ENCODE measurements at places on chromosomes 6 and 20.

DNA sequence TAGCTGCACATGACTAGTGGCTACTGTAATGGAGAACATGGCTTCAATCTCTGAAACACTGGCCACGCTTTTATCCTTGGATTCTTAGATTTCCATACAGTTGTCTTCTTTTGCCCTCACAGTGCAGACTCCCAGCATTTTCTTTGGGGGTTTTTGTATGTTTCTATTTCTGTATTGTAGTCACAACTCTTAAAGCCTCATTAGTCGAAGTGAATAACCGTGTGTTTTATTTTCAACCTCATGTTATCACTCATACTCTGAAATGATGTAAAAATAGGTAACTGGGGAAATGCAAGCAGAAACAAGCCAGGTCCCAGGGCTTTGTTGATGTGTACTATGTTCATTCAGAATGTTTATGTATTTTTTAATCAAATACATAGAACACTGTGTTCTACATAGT, 162.9 kb downstream of the JARID2 start:
- DNase-seq: no peak

- no peak for DNase-seq
Measured at GRCh38 chr20:51027035-51027795, 4.3 kb upstream of the KCNG1 start.

DNA sequence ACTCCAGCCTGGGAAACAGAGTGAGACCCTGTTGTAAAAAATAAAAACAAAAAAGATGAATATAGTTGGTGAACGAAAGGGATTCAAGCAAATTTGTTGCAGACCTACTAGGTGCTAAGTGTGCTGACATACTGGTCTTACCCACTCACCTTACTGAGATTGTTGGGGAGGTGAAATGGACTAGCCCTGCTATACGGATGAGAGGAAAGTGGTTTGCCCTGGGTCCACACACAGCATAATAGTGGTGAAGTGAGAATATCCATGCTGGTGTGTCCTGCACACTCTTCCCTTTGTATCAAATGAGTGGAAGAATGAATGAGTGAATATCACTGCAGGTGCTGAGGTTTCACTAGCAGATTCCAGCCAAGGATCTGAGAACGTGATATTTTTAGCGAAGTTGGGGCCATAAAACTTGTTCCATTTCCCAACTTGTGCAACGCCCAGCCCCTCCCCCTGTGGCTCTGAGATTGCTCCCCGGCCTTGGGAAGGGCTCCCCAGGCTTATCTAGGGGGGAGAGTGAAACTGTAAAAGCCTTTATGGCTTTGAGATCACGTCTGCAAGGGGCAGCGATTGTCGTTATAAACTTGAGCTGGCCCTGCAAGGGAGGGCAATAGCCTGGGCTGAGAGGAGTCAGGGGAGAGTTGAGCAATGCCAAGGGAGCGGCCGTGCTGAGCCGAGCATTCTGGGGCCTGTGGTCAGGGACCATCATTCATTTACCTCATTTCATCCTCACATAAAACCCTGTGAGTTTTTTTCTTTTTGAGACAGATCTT, 33.2 kb upstream of the TTPAL start:
- DNase-seq: no peak

- no peak for DNase-seq
Measured at GRCh38 chr6:168179133-168179532, 100.1 kb upstream of the FRMD1 start.

DNA sequence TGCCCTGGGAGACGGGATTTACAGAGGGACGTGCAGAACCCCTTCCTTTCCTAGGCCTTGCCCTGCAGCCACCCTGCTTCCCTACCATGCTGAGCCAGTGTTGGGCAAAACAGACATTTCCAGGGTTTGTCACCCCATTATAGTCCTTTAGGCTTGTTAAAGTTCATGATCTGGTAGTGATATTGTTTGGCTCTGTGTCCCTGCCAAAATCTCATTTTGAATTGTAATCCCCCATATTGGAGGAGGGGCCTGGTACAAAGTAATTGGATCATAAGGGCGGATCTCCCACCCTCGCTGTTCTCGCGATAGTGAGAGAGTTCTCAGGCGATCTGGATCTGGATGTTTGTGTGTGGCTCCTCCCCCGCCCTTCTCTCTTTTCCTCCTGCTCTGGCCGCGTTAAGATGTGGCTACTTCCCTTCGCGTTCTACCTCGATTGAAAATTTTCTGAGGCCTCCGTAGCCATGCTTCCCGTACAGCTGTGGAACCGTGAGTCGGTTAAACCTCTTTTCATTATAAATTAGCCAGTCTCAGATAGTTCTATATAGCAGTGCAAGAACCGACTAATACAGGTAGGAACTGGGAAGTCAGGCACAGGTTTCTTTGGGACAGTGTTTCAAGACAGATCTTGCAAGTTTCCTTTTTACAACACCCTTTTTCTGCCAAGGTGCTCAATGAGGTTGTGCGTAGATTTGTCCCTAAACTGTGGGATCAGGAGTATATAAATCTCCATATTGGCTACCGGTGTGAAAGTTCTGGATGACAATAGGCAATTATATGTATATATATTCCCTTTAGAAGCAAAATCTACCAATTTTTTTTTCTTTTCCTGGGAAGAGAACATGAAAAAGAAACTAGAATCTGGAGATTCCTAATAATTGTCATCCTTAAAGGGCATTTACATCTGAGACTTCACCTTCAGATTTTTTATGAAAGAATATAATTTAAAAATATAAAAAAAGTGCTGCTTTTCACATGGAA, 152.1 kb downstream of the SAMD5 start:
- no peak for DNase-seq

DNA sequence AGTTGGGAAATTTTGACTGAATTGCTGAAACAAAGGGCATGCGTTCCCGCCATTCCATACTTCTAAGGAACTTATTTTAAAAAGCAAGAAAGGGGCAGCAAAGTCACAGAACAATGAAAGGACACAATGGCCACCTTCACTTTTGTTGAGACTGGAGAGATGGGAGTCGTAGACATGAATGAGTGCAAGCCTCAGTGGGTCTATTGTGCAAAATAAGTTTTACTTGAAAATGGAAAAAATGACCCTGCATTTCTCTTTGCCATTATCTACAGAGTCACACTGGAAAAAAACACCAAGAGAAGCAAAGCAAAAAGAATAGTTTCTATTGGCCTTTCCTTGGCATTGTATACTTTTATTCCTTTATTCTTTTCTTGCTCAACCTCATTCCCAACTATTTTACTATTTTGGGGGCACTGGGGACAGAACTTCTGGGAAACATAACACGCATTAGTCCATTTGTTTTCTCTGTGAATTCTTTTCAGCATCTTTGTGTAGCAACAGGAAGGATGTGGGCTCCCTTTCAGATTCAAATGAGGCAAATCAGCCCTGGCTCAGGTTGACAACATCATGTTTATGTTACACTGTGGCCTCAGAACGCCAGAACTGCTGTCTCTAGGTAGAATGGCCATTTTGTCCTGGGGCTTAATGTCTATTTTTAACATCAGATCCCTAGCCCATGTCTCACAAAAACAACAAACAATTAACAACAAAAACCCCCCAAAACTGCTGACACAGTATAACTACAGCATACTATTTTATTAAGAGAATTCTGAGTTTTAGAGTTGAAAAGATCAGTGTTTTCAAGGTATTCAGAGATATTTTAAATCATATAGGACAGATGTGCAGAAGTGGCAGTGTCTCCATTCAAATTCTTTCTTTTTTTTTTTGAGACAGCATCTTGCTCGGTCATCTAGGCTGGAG, 122.2 kb downstream of the FYN start:
- no peak for DNase-seq

DNA sequence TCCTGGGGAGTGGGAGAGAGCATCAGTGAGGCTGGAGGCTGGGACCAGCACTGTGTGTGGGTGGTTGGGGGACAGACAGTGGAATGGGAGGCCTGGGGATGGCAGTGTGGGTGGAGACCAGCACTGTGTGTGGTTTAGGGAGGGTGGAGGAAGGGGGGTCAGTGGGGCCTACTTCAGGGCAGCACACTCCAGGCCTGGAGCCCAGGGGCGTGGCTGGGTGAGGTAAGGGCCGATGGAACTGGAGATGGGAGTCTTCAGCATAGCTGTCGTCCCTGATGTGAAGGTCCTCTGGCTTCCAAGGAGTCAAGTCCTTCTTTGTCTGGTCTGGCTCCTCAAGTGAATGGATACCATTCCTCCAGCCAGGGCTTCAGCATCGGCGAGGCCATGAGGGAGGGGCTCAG, 18.6 kb downstream of the KCNK17 start:
- DNase-seq: no peak

GRCh38 chr20:5949943-5950270, 426 bp downstream of the TRMT6 start:
- no peak for DNase-seq

DNA sequence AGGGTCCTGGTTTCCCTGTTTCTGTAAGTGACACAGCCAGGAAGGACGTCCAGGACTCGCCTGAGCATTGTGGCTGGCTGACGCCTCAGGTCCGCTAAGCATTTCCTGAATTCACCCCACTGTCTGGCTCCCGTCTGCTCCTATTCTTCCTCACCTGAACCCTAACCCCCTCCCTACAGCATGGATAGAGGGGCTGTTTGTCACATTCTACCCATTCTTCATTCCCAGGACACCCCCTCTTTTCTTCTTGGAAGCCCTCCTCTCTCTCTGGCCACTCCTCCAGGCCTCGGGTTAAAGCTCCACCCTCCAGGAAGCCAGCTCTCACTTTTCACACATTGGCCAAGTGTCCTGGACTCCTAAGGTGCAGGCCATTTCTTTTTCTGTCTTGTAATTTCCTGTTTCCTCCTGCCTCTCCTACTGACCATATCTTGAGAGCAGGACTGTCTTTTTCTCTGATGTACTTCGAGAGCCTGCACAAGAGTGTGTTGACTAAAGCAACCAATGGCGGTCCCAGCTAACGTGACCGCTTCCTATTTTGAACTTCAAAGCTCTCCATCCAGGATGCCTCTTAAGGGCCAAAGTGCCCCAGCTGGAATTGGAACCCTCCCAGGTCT, 24.2 kb upstream of the MYMX start:
- DNase-seq: no peak

DNA sequence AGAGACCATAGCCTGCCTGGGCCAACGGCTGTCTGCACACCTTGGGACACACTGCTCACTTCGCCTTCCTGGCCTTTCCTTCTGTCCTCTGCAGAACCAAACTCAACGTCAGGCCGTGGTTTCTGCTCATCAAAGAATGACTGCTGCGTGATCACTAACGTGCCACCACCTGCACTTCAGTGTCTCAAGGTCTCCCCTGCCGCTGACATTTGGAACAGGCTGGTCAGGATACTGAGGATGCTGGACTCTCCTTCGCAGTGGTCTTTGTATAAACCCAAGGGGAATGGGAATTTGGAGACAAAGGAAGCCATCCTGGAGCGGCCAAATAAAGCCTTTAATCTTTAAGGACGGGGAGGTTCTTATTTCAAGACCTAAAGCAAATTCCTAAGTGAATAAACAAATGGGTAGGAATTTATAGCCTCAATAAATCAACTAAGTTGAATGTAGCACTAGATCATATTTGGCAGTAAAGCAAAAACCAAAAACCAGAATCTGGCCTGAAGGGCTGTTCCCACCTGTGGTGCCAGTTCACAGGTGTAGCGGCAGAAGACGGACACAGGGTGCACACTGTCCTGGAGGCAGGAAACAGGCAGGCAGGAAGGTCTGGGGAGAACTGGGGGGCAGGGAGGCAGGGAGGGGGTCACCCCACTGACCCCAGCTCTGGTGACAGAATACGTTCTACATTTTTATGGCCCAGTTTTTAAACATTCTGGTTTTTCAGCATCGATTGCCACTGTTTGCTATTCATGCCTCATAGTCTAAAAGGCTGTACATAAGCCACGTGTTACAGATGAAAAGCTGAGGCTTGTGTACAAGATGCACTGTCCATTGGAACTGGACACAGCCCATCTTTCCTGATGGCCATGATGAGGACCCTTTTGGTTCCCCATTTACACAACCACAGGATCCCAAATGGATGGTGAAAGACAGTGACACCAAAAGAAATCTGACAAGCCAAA, 36.6 kb downstream of the ABHD12 start:
- no peak for DNase-seq

GRCh38 chr20:46423882-46424482, 17.6 kb upstream of the ELMO2 start:
- DNase-seq: no peak

- DNase-seq: no peak
Measured at GRCh38 chr6:2622671-2623070, 128.1 kb downstream of the MYLK4 start.

DNA sequence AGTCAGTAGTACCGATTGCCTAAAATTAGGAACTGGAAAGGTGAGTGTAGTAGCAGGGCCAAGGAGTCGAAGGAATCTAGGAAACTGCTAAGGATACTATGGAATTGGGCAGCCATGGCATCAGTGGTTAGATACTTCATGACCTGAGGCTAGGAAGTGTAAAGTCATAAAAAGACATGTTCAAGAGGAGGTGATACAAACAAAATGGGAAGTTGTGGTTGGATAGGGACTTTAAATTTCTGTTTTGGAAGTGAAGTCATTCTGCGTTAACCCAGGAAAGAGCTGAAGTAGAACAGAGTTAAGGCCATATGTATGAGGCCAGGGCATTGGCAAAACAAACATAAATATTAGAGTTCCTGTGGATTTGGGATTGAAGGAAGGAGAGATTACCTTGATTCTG, 88.6 kb upstream of the TMEM181 start:
- no peak for DNase-seq

GRCh38 chr6:35146453-35146852, 5.3 kb upstream of the TCP11 start:
- no peak for DNase-seq

- no peak for DNase-seq
Measured at GRCh38 chr6:99402448-99402847, 8.5 kb upstream of the COQ3 start.
